Mesenteric fat pad (tissue), 1 donor: ENCODE measurements at places on chromosomes 1 and 21. TPM values are rescaled to one million over a fixed set of nuclear protein-coding genes. Genes with fewer than 3 reads are reported as not detected.

PRAMEF5 gene
- total RNA-seq = not detected

PROK1 gene
- 1.3 TPM for total RNA-seq

CFAP57 gene
- 0.19 TPM for total RNA-seq

VANGL2 gene
- 1.7 TPM for total RNA-seq

KIF26B gene
- 0.32 TPM for total RNA-seq

UBL4B gene
- total RNA-seq = not detected

EPHA8 gene
- total RNA-seq = not detected

DCST1 gene
- not detected for total RNA-seq

KCNA3 gene
- 0.90 TPM for total RNA-seq

LMOD1 gene
- total RNA-seq = 26.5 TPM

CLIC4 gene
- total RNA-seq = 169 TPM

AK5 gene
- not detected for total RNA-seq

KCND3 gene
- 18.4 TPM for total RNA-seq

MTMR11 gene
- 2.2 TPM for total RNA-seq

ATP13A2 gene
- 37.7 TPM for total RNA-seq

PDZK1IP1 gene
- total RNA-seq = 2.8 TPM

PFKL gene
- total RNA-seq = 113 TPM

DNASE2B gene
- total RNA-seq = 0.39 TPM

FAM131C gene
- not detected for total RNA-seq

MAGI3 gene
- total RNA-seq = 7.2 TPM

LRRN2 gene
- total RNA-seq = 5.7 TPM

SLC25A34 gene
- total RNA-seq = 2.2 TPM

RNU1-3 gene
- 6,165 TPM for total RNA-seq

PTGS2 gene
- 35.0 TPM for total RNA-seq

RXRG gene
- total RNA-seq = 1.4 TPM

TMEM53 gene
- 16.8 TPM for total RNA-seq

C4BPA gene
- total RNA-seq = not detected

PKP1 gene
- 11.5 TPM for total RNA-seq

GMEB1 gene
- total RNA-seq = 11.4 TPM

TRIM67 gene
- 0.22 TPM for total RNA-seq

ITGB2 gene
- 131 TPM for total RNA-seq

SLC44A5 gene
- 0.10 TPM for total RNA-seq

EPHA2 gene
- 17.6 TPM for total RNA-seq

TMPRSS2 gene
- total RNA-seq = 0.61 TPM

PDZK1 gene
- total RNA-seq = not detected

SPRR1B gene
- total RNA-seq = not detected

ZCCHC17 gene
- 20.5 TPM for total RNA-seq

LIN28A gene
- total RNA-seq = not detected

SLAMF6 gene
- 1.2 TPM for total RNA-seq

PPIAL4G gene
- total RNA-seq = not detected

THEM5 gene
- total RNA-seq = not detected

FAM72D gene
- total RNA-seq = not detected

C1orf87 gene
- not detected for total RNA-seq

CFAP74 gene
- not detected for total RNA-seq

CDA gene
- total RNA-seq = 6.4 TPM

MRAP gene
- 149 TPM for total RNA-seq

CLEC20A gene
- not detected for total RNA-seq

OR10R2 gene
- not detected for total RNA-seq

RBP7 gene
- total RNA-seq = 267 TPM

ICOSLG gene
- total RNA-seq = 6.0 TPM

LCE3D gene
- total RNA-seq = not detected

LDLRAD1 gene
- total RNA-seq = not detected
